ENCODE measurements at places on chromosomes 13 and 19.

GRCh38 chr13:80348314-80348713 is 7.4 kb upstream of the SPRY2 start:
- DNase-seq = no peak

DNA sequence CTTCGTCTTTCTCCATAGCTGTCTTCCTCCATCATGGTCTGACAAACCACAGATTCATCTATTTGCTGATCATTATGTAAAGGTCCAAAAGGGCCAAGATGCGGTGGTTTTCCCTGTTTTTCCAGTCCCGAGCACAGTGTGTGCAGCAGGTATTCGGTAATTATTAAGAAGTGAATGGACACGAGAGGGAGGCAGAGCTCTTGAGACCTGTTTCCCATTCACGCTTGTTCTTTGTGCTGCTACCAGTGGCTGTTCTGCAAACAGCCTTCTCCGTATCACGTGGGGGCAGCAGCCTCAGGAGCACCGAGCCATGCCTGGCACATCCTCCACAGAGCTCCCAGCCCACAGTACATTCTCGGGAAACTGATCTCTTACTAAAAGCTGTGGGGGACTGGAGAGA is 50.3 kb downstream of the CCDC70 start:
- no peak for DNase-seq

- DNase-seq = no peak
Observed at GRCh38 chr13:30837227-30838159, 68.6 kb upstream of the MEDAG start.

GRCh38 chr19:49056101-49056901 is 1.2 kb downstream of the CGB7 start:
- DNase-seq = no peak

DNA sequence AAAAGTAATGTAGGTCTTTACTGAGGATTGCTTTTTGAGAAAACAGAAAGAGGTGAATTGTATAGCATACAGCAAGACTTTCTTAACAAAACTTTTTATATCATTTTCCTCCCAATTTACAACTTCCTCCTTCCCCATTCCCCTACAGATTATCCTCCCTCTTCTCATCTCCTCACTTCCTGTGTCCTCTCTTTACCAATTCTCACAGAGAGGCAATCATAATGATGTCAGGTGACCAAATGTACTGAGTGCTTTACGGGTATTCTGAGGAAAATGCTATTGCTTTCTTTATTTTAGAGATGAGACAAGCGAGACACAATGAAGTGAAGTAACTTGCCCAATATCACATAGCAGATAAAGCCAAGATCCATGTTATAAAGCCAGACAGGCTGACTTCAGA is 1.7 kb upstream of the MTMR6 start:
- no peak for DNase-seq

DNA sequence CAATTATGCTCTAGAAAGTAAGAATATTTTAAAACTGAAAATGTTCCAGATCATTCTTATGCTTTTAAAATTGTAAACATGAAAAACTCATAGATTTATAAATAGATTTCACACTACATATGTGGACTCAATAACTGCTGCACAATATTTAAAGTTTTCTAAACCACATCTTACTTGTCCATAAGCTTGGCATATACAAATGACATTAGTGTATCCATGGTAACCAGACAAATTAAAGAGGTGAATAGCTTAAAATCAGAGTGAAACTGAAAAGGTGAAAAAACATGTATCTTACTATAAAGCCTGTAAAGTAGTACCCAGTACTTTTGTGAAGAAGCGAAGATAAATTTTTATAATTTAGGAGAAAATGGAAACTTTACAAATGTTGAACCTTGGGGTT is 151.2 kb upstream of the MYO16 start:
- no peak for DNase-seq

DNA sequence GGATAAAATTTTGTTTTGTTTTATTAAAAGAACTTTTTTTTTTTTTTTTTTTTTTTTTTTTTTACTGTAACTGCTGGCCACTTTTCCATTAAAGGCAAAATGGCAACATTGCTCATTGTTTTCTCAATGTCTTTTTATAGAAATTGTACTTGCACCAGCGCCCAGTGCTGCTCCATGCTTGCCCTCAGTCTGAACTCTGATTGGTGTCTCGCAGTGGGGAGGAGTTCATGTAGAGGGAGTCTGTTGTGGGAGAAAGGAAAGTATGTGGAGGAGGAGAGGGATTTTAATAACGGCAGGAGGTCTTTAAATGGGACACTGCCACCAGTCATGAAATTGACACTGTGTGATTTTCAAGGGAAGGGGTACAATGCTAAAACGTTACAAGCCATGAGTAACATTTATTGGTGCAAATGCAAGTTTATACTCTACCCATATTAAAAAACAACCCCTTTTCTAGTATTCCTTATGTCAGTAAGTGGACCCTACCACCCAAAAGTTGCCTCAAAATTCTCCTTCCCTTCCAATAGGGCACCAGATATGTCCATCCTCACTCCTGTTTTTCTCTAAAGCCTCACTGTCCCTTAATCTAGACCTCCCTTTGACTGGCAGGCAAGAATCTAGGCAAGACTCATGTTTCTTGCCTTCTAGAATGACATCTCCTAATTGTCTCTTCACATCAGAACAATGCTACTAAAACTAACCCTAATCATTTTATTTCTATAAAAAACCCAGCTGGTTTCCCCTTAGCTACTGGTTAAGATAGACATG is 3.2 kb downstream of the RASL11A start:
- no peak for DNase-seq

GRCh38 chr19:955803-956765 is 28.1 kb upstream of the WDR18 start:
- no peak for DNase-seq

- DNase-seq = no peak
Observed at GRCh38 chr13:83815598-83815997, 66.7 kb downstream of the SLITRK1 start.

DNA sequence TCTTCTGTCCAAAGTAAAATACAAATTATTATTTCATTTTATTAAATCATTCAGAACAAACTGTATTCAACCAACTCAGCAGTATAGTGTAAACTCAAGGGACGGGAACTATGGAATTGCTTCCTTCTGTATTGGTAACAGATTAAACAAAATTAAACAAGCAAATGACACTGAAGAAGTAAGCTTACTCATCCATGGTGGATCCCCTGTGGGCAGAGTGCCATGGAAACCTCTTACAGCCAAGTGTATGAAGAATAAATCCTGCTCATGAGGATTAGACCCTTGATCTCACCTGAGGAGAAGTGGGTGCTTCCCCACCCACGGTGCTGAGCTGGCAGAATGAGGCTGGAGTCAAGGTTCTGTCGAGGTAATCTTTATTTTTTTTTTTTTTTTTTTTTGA is 18.0 kb upstream of the RFXAP start:
- DNase-seq = no peak

DNA sequence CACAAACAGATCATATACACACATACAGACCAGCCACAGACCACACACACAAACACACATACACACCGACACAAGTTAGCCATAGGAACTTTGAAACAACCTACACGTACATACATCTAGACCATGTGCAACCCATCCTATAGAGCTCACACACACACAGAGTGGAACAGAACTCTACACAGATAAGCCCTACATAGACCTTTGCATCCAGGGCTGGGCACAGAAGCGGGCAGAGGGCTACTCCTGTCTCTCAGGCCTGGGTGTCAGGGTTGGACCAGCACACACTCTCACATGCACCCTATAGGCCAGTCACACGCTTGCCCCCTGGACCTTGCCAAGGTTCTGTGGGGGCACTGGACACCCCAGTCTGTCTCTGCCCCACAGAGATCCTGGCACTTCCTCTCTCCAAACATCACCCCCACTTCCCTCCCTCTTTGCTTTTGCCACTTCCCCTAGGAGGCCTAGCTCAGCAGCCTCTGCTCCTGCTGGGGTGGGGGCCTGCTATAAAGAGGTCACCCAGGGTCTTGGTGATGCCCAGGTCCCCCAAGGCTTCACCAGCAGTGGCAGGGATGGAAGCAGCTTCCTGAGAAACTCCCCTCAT is 5.8 kb upstream of the JUNB start:
- DNase-seq = no peak

- no peak for DNase-seq
Observed at GRCh38 chr19:6720369-6721137, at the start of gene C3. TSS of gene C3 (minus strand) at chr19:6720650. CDS start at chr19:6720589, 61 bp downstream.

DNA sequence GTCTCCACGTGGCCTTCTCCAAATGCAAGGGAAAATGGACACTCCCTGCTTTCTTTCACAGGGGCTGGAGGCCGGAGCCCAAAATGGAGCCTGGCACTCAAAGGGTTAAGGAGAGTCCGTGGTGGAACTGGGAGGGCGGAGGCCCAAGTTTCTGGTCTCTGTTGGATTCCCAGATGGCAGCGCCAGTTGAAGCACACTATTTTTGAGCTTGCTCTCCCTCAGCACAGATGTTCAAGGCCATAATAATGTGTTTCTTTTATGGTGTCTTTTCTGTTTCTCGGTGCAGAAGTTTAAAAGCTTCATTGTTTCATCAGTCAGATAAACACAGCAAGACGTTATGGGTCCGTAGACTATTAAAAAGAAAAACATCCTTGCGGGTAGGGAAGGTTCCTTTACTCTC is 67.6 kb downstream of the TNFRSF19 start:
- DNase-seq = peak; percentile 58

- DNase-seq = no peak
Observed at GRCh38 chr13:41631296-41631965, 174.1 kb downstream of the RGCC start.

DNA sequence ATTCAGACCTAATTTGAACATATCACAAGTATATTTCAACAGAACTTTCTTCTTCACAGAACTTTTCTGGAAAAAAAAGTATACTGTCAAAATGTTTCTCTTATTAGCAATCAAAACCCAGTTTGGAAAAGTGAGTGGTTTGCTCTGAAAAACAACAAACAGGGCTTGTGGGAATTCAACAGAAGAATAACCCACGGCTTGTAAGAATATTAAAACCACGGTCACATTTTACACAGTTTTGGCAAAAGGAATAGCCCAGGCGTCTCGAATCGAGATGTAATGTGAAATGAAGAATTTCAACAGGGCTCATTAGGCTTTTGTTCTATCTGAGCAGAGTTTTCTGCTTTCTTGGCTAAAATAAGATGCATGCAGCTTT is 70.7 kb downstream of the COL4A2 start:
- DNase-seq = no peak

- peak; percentile 21 for DNase-seq
Observed at GRCh38 chr19:49418511-49418910, 4.7 kb downstream of the PTH2 start.

DNA sequence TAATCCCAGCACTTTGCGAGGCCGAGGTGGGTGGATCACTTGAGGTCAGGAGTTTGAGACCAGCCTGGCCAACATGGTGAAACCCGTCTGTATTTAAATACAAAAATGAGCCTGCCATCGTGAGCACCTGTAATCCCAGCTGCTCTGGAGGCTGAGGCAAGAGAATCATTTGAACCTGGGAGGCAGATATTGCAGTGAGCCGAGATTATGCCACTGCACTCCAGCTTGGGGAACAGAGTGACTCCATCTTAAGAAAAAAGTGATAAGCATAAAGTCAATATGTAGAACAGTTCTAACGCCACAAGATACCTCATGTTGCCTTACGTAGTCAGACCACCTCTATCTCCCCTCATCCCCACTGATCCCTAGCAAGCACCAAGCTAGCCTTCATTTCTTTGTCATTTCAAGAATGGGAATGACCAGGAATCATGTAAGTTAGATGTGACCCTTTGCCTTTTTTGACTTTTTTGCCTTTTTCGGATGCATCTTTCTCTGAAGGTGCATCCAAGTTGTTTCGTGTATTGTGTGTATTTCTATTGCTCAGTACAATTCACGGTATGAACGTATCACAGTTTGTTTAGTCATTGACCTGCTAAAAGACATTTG is 6.4 kb downstream of the RPL21 start:
- no peak for DNase-seq

DNA sequence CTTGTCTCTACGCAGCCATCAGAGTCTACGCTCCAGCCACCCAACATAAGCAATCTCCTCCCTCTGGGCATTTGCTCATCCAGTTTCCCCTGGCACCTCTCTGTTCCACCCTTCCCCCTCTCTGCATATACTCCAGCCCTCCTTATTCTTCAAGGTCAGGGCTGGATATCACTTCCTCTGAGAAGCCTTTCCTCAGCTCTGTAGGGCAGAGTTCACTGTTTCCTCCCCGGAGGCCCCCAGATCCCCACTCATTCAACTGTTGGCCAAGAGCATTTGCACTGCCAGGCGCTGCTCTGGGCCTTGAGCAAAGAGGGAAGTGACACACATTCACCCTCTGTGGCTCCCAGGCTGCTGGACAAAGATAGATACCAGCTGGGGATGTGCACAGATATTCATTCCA is 3.3 kb downstream of the FCGRT start:
- DNase-seq = no peak

DNA sequence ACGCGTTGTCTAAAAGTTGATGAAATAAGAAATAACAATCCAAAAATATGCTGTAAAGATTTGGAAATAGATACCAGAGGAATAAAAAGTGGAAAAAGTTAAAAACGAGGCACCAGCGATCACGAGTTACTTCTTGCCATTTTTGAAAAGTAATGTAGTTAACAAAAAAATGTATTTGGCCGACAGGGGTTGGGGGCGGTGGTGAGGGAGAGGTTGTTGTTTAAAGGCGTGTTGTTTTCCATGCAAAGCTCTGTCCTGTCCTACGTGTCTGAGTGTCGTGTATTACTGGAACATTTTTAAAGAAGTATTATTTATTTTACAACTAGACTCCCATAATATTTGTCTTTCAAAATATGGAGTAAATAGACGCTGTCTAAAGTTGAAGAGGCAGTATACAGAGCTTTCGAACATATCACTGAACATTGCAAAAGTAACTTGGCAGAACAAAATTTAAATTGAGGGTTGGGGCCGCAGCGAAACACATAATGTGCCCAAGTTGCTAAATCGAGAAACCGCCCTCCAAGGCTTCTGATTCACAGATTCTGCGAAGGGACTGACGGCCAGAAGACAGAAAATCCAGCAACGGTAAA is 823 bp downstream of the FBXO17 start:
- no peak for DNase-seq

DNA sequence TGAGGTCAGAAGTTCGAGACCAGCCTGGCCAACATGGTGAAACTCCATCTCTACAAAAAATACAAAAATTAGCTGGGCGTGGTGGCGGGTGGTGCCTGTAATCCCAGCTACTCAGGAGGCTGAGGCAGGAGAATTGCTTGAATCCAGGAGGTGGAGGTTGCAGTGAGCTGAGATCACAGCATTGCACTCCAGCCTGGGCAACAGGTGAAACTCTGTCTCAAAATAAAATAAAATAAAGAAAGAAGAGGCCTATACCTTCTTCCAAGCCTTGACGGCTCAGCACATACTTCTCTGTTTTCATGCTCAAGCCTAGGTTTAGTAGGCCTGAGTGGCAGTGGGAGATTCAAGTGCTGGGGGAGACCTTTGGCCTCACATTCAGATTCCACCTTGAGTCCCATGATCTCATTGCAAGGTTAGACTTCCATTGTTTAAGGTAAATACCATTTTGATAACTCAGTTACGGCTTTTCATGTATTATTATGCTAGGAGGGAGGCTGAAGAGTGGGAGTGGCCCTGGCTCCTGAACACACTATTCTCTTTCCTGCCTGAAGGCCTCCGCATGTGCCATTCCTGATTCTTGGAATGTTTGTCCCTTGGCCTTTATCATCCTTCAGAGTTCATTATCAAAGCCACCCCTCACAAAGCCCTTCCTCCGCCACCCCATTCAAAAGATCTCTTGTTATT is 1.6 kb upstream of the SPINT2 start:
- no peak for DNase-seq

- no peak for DNase-seq
Observed at GRCh38 chr19:47644199-47644598, 35.3 kb downstream of the BICRA start.

GRCh38 chr19:643736-644135 is 4.1 kb downstream of the FGF22 start:
- DNase-seq = no peak

All from NCI-H1694 (cell line).